ENCODE measurements at places on chromosomes 5 and 9.

GRCh38 chr9:137149942-137150616 lies 11.1 kb downstream of the GRIN1 start:
- no peaks in the 10 kb centered on the region for H3K4me1 ChIP-seq
- no peak overlapping the region for H3K4me3 ChIP-seq
- no peak for DNase-seq
- H3K27me3 ChIP-seq, result no peaks in the 10 kb centered on the region
- H3K36me3 ChIP-seq, result no peaks in the 10 kb centered on the region
- H3K27ac ChIP-seq, result no peak overlapping the region

DNA sequence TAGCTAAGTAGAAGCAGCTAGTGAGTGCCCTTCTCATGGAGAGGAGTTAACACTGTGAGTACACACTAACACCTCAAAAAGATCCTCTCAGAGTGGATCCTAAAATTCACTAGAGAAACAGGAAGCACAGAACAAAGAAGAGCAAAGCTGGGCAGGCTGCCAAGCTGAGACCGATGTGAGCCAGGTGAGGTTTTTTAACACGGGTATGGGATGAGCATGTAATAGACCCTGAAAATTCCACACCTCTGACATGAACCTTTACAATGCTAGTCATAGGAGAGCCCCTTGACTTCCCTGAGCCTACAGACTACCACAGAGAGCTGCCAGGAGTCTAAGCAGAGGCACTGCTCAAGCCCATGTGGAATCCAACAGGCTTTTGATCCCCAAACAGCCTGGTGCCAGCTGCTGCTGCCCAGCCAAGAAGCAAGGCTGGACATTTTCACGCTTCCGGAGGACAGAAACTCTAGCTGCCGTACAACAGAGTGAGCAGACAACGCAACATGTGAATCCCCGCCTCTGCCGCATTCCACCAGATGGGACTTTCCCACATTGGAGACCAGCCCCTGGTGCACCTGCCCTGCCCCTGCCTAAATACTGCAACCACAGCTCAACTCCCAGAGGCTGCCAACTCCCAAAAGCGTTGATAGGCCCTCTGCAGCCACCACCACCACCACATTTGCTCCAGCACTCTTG lies 280.8 kb downstream of the CDH10 start:
- H3K27ac ChIP-seq, result no peak overlapping the region
- no peak overlapping the region for H3K4me3 ChIP-seq

GRCh38 chr9:116100711-116101121 lies 52.9 kb upstream of the PAPPA start:
- no peak overlapping the region for H3K4me3 ChIP-seq
- no peak for DNase-seq
- H3K36me3 ChIP-seq, result no peaks in the 10 kb centered on the region

GRCh38 chr5:58450811-58451629 lies 8.9 kb downstream of the PLK2 start:
- H3K36me3 ChIP-seq, result peaks cover 23% of the 10 kb centered on the region
- H3K4me1 ChIP-seq, result peaks cover 10% of the 10 kb centered on the region
- no peak overlapping the region for H3K4me3 ChIP-seq
- DNase-seq, result no peak
- H3K27ac ChIP-seq, result no peak overlapping the region

DNA sequence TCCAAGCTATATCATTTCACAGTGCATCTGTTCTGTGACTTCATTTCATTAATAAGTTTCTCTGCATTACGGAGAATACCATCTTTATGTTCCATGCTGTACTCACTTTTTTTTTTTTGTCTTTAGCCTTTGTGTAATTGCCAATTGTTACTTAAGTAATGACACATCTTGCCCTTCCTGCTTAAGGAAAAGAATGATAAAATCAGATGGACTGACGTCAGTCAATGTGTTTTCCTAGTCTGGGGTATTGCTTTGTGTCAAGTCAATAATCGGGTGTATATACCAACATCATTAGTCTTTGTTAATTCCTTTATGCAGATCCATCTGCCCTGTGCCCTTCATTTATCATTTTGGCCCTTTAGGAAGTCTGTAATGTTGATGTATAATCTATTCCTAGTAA lies 133.5 kb downstream of the CD180 start:
- no peaks in the 10 kb centered on the region for H3K27me3 ChIP-seq
- DNase-seq, result no peak
- H3K4me3 ChIP-seq, result no peak overlapping the region
- H3K36me3 ChIP-seq, result no peaks in the 10 kb centered on the region
- H3K4me1 ChIP-seq, result peaks cover 4% of the 10 kb centered on the region

DNA sequence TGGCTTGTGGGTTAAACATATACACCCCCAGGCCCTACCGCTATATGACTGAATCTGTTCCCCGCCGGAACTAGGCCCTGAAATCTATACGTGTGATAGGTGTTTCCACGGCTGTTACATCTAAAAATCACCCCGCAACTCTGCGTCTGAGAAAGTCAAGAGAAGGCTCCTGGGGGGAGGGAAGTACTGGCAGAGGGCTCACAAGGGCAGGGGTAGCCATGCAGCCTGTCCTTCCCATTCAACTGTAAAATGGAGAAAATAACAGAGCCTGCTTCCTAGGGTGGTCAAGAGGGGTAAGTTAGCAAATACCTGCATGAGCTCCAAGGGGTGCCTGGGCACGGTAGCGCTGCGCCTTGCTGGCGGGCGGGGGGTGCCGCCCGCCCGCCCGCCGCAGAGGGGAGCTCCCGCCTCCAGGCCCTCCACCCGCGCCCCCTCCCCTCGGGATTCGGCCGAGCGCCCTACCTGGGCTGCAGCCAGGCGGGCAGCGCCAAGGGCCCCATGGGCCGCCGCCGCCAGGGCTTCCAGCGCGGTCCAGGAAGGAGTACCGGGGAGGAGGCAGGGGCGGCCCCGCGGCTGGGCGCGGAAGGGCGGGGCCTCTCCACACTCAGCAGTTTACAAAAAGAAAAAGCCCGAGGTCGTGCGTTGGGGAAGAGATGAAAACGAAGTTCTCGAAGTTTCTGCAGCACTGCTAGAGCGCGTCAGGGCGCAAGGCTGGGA lies at the start of gene HACD4:
Gene HACD4, minus strand, starts transcription at position 550 of the 717 bp plus-strand sequence. Its CDS starts 50 bp downstream, at position 500.
- H3K27me3 ChIP-seq, result no peaks in the 10 kb centered on the region
- DNase-seq, result peak; percentile 8
- H3K36me3 ChIP-seq, result no peaks in the 10 kb centered on the region
- H3K4me1 ChIP-seq, result peaks cover 7% of the 10 kb centered on the region
- peak within 1 kb of the TSS; percentile 49 for H3K27ac ChIP-seq

- no peaks in the 10 kb centered on the region for H3K27me3 ChIP-seq
- no peak for DNase-seq
- H3K36me3 ChIP-seq, result no peaks in the 10 kb centered on the region
- H3K27ac ChIP-seq, result no peak overlapping the region
- no peak overlapping the region for H3K4me3 ChIP-seq
Observed at GRCh38 chr5:36691696-36692371, 85.4 kb downstream of the SLC1A3 start.

GRCh38 chr9:122095010-122095767 lies 2.1 kb upstream of the TTLL11 start:
- H3K4me3 ChIP-seq, result no peak overlapping the region
- no peaks in the 10 kb centered on the region for H3K36me3 ChIP-seq
- peaks cover 23% of the 10 kb centered on the region for H3K4me1 ChIP-seq
- H3K27me3 ChIP-seq, result no peaks in the 10 kb centered on the region
- no peak for DNase-seq
- no peak overlapping the region for H3K27ac ChIP-seq

- no peak overlapping the region for H3K4me3 ChIP-seq
- peak overlapping the region; percentile 42 for H3K27ac ChIP-seq
- no peaks in the 10 kb centered on the region for H3K27me3 ChIP-seq
Observed at GRCh38 chr9:16718296-16718695, 152.2 kb downstream of the BNC2 start.

All from esophagus squamous epithelium (tissue), 5 donors.